ENCODE measurements at places on chromosomes 12 and 14. TPM values are rescaled to one million over a fixed set of nuclear protein-coding genes. Genes with fewer than 3 reads are reported as not detected.

- H3K27me3 ChIP-seq: no peaks in the 10 kb centered on the region
- peak overlapping the region; percentile 93 for H3K4me3 ChIP-seq
- peaks cover 55% of the 10 kb centered on the region for H3K4me1 ChIP-seq
- peak; percentile 56 for DNase-seq
- peak overlapping the region; percentile 94 for H3K27ac ChIP-seq
- H3K36me3 ChIP-seq: peaks cover 23% of the 10 kb centered on the region
These were observed 3.1 kb downstream of the DIP2B start for GRCh38 chr12:50507930-50508329.

- peaks cover 87% of the 10 kb centered on the region for H3K36me3 ChIP-seq
- peak; percentile 41 for DNase-seq
- peak overlapping the region; percentile 98 for H3K4me3 ChIP-seq
- no peaks in the 10 kb centered on the region for H3K27me3 ChIP-seq
These were observed 5.1 kb downstream of the ARHGDIB start for GRCh38 chr12:14956024-14956891.

GRCh38 chr12:109531411-109531810 is 41.9 kb downstream of the MMAB start:
- H3K4me3 ChIP-seq: no peak overlapping the region
- H3K36me3 ChIP-seq: peaks cover 2% of the 10 kb centered on the region
- H3K27ac ChIP-seq: no peak overlapping the region
- H3K27me3 ChIP-seq: no peaks in the 10 kb centered on the region

SLC39A5 gene
- total RNA-seq: 0.64 TPM

- no peaks in the 10 kb centered on the region for H3K36me3 ChIP-seq
- DNase-seq: no peak
- H3K4me3 ChIP-seq: no peak overlapping the region
- H3K4me1 ChIP-seq: no peaks in the 10 kb centered on the region
These were observed 63.5 kb upstream of the PPM1H start for GRCh38 chr12:62998454-62998853.

GRCh38 chr14:34713681-34714319 is 593 bp downstream of the CFL2 start:
- peak overlapping the region; percentile 94 for H3K27ac ChIP-seq
- DNase-seq: peak; percentile 8
- peaks cover 25% of the 10 kb centered on the region for H3K4me1 ChIP-seq
- peaks cover 7% of the 10 kb centered on the region for H3K36me3 ChIP-seq

DNA sequence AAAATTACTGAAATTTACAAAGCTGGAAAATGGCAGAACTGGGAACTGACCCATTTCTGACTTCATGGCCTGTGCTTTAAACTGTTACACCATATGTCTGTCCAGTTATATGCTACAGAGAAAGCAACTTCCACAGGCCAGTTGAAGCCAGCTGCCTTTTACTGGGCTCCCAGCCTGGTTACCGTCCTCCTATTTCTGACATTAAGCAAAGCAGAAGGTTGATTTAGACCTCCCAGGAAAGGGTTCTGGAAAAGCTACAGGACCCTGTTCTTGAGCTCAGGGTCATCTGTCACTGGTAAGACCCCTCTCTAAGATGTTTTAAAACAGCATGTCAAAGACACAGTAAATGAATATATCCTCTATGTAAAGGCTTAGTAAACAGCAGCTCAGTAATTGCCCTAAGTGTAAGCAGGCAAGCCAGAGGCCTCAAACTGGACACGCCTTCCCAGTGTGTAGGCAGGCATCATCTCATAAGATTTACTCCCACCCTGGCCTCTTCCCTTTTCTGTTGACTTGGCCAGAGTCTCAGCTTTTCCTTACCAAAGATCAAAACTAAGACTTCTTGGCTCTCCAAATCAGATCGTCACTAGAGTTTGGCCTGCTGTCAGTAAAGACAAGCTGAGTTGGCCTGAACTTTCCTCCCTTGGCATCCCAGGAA is 55.4 kb upstream of the RNU6-8 start:
- H3K27ac ChIP-seq: no peak overlapping the region
- peaks cover 18% of the 10 kb centered on the region for H3K4me1 ChIP-seq
- DNase-seq: no peak
- H3K27me3 ChIP-seq: no peaks in the 10 kb centered on the region

DNA sequence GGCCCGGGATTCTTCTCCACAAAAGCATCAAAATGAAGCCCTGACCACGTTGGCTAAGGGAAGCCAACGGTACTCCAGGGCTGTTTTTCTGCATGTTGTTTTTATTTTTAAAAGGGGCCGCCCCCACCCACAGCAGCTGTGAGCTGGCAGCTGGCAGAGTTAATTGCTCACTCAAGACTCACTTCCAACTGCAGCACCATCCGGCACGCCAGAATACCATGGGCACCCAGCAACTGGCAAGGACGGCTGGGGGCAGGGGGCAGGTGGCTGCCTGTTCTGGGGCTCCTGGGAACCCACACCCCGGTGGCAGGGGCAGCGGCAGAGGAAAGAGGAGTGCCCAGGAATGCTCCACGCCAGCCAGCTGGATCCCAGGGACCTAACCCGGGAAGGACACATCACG is 44.3 kb downstream of the NCOR2 start:
- H3K4me3 ChIP-seq: no peak overlapping the region
- H3K27me3 ChIP-seq: no peaks in the 10 kb centered on the region
- no peak for DNase-seq
- H3K27ac ChIP-seq: no peak overlapping the region
- H3K4me1 ChIP-seq: peaks cover 4% of the 10 kb centered on the region
- no peaks in the 10 kb centered on the region for H3K36me3 ChIP-seq

DNA sequence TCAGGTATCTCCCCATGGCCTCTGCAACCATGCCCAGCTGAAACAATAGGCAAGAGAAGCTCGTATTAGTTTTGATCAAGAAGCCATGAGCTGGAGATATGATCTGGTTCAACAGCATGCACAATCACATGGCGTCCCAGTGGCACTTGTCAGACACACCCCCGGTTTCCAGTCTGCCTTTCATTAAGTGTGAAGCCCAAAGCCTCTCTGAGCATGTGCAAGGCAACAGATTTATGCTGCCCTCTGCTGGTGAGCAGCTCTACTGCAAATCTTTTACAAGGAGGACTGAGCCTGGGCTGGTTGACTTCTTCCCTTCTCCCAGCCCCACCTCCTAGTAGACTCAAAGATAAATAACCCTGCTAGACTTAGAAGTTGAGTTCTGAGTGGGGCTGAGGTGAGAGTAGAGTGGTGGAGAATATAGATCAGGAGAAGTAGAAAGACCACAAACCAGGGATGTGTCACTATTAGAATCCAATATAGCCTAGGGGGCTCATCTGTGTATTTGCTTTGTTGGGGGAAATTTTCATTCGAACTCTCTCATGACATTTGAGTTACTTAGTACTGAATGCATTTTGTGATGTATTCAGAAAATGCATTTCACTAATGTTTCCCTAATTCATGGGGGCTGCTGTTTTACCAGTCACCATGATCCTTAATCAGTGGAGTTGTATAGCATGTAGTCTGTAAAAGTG is 53.7 kb upstream of the MBIP start:
- H3K4me1 ChIP-seq: no peaks in the 10 kb centered on the region

All from activated CD4-positive, alpha-beta T cell treated with anti-CD3 and anti-CD28 coated beads, Interleukin-2, amount 10 ng/mL, durations not matched to agents 7 days and 5 days (primary cell).